ENCODE measurements at places on chromosomes 7 and 10.

DNA sequence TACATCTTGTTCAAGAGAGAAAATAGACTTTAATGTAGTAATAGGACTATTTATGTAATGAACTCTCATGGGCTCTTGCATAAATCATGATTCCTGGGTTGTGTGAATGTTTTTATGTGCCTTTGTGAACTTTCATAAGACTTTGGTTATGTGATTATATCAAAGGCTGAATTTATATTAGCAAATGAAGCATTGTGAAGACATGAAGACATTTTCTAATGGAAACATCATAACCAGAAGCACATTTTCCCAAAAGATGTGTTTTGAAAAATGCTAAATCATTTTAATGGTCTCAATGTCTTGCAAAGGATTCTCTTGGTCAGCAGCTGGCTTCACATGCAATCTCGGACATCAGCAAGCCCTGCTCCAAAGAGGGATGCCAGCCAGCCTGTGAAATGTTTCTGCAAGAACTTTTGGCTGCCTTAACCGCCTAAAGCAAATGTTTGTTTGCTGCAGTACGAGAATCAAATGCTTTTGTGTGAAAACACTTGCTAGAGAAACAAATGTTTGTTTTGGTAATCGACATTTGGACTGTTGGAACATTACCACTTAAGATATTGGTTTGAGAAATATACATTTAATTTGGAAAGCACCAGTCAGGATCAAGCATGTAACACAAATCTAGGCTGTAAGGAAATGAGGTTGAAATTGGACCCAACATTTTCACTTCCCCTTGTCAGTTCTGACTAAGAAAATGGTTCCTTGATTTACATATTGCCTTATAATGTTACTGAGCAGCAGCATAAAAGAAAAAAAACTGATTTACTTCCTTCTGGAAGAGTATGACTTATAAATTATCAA lies 102.1 kb downstream of the RTKN2 start:
- no peak for DNase-seq

GRCh38 chr7:104048055-104048454 lies 58.6 kb upstream of the RELN start:
- no peak for DNase-seq

GRCh38 chr7:1463676-1464223 lies 4.5 kb upstream of the MICALL2 start:
- DNase-seq: no peak

- DNase-seq: no peak
Measured at GRCh38 chr7:132527467-132528410, 48.5 kb downstream of the PLXNA4 start.

DNA sequence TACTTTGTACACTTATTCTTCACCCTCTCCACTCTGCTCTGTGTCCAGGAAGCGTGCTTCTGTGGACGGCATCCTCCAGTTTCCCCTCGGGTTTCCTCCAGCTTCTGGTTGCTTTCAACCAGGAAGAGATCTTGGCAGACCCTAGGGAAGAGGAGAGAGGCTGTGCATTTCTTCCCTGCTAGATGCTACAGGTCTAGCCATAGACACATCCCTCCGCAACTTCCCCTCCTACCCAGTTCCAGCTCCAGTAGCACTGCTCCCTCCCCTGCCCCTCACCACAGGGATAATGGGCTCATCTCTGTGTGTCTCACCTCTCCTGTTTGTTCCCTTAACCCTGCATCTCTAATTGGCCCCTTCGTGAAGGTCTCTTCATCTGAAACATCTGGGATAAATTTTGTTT lies 16.3 kb downstream of the TLL2 start:
- no peak for DNase-seq

GRCh38 chr10:44099511-44099910 lies 285.4 kb downstream of the CXCL12 start:
- no peak for DNase-seq

DNA sequence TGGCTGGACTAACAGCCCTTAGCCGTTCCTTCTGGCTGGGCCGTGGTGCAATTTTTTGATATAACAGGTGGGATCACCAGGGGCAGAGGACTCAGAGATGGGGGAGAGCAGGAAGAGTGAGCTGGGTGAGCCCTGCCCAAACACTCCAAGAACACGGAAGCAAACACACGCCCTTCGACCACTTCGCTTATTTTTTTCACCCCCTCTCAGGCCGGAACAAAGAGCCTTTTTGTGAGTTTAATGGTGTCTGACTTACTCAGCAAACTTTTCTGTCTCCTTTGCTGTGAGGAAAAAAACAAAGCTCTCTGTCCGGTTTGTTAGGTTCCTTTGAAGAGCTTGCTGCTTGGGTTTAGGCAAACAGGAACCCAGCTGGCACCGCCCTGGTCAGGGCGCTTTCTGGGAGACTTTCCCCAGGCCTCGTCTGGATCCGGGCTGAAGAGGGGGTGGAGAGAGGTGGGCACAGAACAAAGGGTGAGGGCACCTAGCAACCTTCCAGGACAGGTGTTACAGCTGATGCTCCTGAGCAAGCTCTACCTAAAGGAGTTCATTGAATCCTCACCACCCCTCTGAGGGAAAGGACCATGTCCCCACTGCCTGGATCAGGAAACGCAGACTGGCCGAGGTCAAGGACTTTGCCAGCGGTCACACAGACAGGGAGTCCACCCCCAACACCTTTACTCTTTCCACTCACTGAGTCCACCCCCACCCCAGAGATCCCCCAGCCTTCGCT lies 23.3 kb downstream of the CALML3 start:
- DNase-seq: no peak
